ENCODE measurements at places on chromosomes 16 and 17. TPM values are rescaled to one million over a fixed set of nuclear protein-coding genes. Genes with fewer than 3 reads are reported as not detected.

The SPN gene
- not detected for total RNA-seq

The CHST6 gene
- 1.5 TPM for total RNA-seq

The GSE1 gene
- total RNA-seq: 9.3 TPM

The UNC13D gene
- 7.6 TPM for total RNA-seq

The WFIKKN1 gene
- 0.07 TPM for total RNA-seq

The CCDC154 gene
- 0.13 TPM for total RNA-seq

The LRRC46 gene
- not detected for total RNA-seq

The NDEL1 gene
- total RNA-seq: 33.4 TPM

The ERN2 gene
- total RNA-seq: not detected

The SNX20 gene
- not detected for total RNA-seq

The LPO gene
- total RNA-seq: not detected

The PIGQ gene
- total RNA-seq: 21.0 TPM

The SPNS2 gene
- total RNA-seq: 6.8 TPM

The GSDMA gene
- not detected for total RNA-seq

The TANC2 gene
- total RNA-seq: 9.6 TPM

The RAB34 gene
- 41.7 TPM for total RNA-seq

The RBFOX1 gene
- total RNA-seq: not detected

The PIMREG gene
- 24.3 TPM for total RNA-seq

The NHLRC4 gene
- 0.71 TPM for total RNA-seq

The TMIGD1 gene
- total RNA-seq: not detected

The CCL1 gene
- not detected for total RNA-seq

The IST1 gene
- total RNA-seq: 136 TPM

The SGCA gene
- not detected for total RNA-seq

The NLRC3 gene
- 2.0 TPM for total RNA-seq

The DLG4 gene
- total RNA-seq: 11.3 TPM

The EPOP gene
- 2.6 TPM for total RNA-seq

The ADAMTS18 gene
- total RNA-seq: 5.5 TPM

The MYH1 gene
- not detected for total RNA-seq

The FOXC2 gene
- total RNA-seq: 2.3 TPM

The CACNG3 gene
- total RNA-seq: not detected

The PLK1 gene
- total RNA-seq: 47.7 TPM

The DNAH2 gene
- under 0.01 TPM for total RNA-seq

The PRCD gene
- 0.35 TPM for total RNA-seq

All from pulmonary artery endothelial cell (primary cell).